ENCODE measurements at places on chromosomes 1 and 21. TPM values are rescaled to one million over a fixed set of nuclear protein-coding genes. Genes with fewer than 3 reads are reported as not detected.
A peak's percentile ranks its signal among the peaks of the same experiment; 100 is the strongest.

Gene SLC16A1
- total RNA-seq, result 28.2 TPM

Gene LCA5L
- total RNA-seq, result 6.0 TPM

Gene TFF3
- total RNA-seq, result 108 TPM

Gene EFNA1
- 18.7 TPM for total RNA-seq

Gene SPRR2E
- total RNA-seq, result not detected

Gene CTXND2
- not detected for total RNA-seq

Gene HNRNPCL2
- total RNA-seq, result not detected

Gene KCNE1
- 2.2 TPM for total RNA-seq

DNA sequence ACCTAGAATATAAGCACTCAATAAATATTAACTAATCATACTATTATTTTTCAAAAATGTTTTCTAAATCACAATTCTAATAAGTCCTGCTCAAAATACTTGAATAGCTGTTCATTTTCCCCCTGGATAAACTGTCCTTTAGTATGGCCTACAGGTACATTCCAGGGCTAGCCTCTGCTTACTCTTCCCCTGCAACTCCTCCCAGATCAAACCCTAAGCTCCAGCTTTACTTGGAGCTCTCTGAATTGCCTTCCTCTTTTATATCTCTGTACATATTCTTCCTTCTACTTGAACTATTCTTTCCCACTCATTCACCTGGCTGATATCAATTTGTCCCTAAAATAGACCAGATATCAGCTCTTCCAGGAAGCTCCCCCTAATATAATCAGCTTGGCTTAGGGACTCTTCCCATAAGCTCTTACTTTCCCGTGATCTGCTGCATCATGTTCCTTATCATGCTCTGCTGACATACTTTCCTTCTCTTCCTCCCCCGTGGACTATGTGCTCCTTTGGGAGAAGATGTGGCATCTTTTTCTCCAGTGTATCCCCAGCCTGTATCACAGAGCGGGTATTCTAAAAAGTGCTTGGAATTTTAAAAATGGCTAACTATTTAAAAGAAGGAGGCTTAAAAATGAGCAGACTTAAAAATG is 43.1 kb upstream of the PIGC start:
- DNase-seq, result no peak

DNA sequence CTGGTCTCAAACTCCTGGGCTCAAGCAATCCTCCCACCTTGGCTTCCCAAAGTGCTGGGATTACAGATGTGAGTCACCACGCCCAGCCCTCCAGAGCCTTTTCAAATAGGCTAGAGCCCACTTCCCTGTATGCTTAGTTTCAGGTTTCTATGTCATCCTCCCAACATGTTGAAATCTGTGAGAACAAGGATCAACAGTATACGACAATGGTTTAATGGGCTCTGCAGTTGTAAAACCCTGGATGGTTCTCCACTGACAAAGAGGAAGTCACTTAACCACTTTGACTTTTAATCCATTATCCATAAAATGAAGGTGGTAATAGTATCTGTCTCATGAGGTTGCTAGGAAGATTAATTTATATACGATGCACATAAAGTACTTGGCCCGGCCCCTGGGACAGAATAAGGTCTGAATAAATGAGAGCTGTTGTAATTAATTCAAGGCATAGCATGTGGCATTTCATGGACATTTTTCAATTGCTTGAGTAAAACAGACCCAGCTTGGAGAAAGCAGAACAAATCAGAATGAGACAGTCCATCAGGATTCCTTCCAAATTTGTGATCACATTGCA is 113.9 kb upstream of the ZNF648 start:
- no peak for DNase-seq

DNA sequence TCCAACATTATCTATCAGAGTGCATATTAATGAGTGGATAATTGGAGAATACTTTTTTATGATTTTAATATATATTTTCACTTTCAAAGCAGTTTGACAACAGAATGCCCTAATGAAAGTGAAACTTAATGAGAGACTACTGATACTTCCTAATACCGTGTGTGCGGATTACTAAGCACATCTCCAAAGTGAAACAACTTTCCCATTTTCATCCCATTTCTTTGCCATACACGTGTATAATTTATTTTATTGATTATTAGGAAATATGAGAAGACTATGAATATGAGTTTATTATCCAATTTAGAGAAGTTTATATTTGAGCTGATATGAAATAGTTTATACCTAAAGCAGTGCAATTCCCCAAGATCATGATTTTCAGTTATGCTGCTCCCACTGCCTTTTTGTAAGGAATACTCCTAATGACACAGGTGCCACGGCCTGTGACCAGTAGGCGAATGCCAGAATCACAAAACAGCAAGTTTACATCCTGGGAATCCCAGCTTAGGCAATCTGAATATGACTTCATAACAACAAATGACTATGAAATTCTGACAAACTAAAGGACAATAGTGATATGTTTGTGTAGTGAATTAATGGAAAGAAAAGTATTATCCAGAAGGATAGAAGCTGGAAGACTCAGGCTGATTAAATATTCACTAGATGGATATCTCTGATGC is 202.9 kb downstream of the NCAM2 start:
- DNase-seq, result no peak

- DNase-seq, result no peak
These were observed 1.3 kb upstream of the MTARC2 start for GRCh38 chr1:220746851-220747250.

DNA sequence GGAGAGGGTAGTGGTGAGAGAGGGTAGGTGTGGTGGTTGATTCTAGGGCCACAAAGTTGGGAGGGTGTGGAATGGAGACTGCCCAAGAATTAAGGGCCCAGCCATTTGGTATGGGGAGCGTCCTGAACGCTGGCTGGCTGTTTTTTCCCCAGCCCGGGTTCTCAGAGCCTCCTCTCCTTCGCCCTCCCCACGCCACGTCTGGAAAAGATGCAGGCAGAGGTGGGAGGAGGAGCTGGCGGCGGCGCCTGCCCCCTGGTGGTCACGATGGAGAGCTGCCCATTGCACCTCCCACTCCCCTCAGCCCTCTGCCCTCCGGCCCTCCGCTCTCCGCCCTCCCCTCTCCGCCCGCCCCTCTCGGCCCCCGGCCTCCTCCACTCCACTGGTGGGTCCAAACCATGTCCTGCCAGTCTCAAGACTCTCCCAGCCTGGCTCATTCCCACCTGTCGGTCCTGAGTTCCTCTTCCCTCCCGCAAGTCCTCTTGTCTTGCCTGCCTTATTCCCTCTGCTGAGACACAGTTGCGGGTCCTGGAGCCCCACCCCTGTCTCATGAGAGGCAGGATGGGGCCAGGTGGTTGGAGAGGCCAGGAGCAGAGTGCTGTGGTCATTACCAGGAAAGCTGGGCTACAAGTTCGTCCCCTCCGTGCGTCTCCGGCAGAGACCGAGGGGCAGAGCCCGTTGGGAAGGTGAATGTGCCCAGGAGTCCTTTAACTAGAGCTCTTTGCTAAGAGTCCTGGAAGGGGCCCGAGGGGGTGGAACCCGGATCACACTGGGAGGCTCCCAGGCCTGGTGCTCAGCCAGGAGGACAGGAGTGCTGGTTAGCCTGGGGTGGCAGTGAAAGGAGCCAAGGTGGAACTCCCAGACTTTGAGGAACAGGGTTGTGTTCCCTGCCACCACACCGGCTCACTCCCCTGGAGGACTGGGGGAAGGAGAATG is 22.6 kb downstream of the ETNK2 start:
- peak; percentile 88 for DNase-seq

DNA sequence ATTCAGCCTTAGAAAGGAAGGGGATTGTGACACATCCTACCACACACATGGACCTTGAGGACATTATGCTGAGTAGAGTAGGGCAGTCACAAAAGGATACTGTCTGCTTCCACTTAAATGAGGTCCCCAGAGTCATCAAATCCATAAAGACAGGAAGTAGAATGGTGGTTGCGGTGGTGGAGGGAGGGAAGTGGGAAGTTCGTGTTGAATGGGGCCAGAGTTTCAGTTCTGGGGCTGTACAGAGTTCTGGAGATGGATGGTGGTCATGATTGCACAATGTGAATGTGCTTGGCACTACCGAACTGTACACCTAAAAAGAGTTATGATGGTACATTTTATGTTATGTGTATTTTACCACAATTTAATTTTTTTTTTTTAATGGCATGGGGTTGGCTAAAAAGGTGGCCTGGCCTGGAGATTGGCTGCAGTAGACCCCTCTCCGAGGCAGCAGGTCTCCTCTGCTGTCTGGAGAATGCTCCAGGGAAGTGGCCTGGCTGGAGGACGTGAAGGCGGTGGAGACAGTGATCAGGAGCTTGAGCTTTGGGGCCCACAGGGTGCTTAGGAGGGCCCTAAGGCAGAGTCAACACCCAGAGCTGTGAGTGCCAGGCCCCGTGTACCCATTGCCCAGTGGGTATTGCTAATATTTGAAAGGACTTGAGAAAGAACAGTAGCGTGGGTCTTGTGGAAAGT is 30.4 kb downstream of the IFNGR2 start:
- DNase-seq, result no peak

DNA sequence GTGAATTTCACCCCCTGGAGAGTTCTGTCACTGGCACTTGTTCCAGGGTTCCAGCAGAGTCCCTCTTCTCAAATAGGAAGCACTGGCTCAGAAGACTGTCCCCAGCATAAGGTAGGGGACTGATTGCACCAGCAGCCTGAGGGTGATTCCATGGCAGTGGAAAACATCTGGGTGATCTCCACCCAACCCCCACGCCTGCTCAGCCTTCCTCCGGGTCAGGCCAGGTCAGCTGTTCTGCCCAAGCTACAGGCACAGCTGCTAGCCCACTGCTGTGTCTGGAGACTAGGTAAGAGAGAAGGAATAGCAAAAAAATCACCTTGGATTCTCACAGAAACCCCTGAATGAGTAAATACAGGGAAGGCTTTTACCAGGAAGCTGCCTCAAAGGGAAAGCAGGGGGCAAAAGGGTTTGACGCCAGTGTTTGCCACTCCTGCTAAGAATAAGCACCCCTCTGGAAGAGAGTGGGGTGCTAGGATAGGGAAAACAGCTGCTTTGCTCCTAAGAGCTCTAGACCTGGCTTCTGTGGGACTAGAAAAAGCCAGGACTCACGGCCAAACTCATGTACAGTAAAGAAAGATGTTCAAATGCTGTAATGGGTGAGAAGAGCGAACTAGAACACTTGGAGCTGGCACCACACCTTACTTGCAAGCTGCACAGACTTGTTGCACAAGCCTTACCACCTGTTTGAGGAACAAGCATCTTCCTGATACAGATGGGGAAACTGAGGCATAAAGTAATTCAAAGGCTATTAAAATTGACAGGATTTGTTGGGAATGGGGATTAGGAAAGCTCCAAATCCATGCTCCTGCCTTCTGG is 1.0 kb upstream of the DENND2D start:
- no peak for DNase-seq

DNA sequence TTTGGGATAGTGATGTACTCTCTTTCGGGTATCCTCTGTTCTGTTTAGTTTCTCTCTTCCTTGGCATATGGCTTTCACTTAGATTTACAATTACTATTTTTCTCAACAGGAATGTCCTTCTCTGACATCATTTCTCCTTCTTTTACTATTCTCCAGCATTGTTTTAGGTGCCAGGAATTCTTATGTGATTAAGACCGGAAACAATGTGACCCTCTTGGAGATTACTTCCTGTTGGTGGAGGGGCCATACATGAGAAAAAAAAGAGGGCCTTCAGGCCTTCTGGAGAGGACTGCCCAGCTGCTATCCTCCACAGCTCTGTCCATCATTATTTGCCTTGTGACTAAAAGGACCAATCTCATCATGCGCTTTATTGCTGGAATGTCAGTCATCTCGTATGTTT is 50.4 kb upstream of the ADAMTS5 start:
- no peak for DNase-seq

DNA sequence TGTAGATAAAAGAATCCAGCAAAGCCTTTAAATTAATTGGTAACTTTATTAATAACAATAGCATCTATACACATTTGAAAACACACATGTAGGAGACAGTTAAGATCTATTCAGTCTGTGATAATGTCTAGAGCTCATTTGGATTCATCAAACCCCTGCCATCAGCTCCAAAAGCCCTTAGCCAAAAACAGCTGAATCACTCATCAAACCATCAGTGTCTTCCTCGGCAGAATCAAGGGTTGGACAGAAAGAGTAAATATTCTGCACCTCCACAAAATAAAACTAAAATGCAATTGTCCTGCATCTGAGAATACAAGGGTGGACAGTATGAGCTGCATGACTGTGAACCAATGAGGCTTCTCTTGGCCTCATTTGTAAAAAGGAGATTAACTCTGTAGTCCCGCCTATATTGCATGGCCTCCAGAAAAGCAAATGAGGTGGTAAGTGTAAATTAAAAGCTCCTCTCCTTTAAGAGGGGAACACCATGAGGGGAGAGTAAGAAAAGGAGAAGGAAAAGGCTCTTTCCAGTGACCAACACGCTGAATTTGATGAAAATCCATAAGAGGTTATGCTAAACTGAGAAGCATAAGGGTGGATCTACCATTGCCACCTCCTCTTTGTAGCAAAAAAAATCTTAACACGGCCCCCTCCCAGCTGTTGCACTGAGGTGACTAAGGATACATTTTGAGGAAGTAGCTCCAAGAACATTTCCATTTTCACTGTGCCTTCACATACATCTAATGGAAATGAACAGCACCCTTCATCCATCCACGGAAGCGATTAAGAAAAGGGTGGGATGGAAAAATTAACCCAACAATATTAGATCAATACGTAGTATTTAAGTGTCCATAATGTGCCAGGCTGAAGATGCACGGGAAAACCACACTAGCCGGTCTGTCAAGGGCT is 14.7 kb upstream of the BOLA1 start:
- DNase-seq, result no peak

DNA sequence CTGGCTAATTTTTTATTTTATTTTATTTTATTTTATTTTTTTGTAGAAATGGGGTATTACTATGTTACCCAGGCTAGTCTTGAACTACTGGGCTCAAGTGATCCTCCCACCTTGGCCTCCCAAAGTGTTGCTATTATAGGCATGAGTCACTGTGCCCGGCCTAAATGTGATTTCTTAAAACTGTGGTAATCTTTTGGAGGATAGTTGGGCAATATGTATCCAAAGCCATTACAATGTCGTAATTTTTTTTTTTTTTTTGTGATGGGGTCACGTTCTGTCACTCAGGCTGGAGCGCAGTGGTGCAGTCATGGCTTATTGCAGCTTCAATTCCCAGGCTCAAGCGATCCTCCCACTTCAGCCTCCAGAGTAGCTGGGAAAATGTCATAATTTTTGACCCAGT is 14.2 kb downstream of the ETV3L start:
- no peak for DNase-seq

DNA sequence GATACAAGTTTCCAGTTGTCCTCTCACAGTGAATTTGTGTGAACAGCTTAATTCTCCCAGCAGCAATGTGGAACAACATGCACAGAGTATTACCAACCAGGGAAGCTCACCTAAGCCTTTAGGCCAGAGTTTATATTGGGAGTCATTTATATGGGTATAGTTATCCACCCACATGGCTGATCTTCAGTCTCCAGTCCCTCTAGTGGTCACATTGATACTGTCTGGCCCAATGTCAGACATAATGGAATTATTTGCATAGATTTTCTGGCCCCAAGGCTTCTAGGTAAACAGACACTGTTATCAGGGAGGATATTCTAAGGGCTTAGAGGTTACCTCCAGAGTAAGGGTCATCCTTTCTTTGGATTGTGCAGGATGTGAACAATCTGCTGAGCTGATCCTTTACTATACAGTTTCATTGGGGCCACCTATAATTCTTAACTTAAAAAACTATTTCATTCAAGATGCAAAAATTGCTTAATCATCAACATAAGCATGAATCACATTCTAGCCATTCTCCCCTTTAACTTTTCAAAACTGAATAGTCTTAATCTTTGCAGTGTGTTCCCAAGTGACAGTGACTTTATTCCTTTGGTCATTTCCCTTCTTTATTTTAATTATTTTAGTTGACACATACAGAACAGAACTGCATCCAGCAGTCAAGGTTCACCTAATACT is 210.9 kb downstream of the LTN1 start:
- no peak for DNase-seq

Data from breast epithelium (tissue), 4 donors.